Epithelial cell of proximal tubule (primary cell): ENCODE measurements at places on chromosomes 1 and 21.

DNA sequence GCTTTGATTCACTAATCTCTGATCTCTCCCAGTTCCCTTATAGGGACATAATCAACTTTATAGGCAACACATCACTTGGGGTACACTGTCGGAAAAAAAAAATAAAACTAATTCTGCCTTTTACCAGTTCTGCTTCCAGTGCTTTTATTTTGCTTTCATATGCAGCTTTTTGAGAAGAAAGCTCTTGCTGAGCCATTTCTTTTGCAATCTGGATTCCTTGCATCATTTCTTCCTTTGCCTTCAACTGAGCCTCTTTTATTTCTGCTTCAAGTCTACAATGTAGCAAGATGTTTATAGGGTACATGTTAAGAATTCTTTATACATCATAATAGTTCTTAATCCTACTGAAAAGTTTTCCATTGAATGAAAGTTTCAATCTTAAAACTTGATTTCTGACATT lies 30.6 kb downstream of the KIF14 start:
- DNase-seq, result no peak

- no peak for DNase-seq
Observed at GRCh38 chr1:6200188-6200809, 904 bp upstream of the RPL22 start.

- no peak for DNase-seq
Observed at GRCh38 chr1:45206808-45207623, 611 bp upstream of the ZSWIM5 start.

DNA sequence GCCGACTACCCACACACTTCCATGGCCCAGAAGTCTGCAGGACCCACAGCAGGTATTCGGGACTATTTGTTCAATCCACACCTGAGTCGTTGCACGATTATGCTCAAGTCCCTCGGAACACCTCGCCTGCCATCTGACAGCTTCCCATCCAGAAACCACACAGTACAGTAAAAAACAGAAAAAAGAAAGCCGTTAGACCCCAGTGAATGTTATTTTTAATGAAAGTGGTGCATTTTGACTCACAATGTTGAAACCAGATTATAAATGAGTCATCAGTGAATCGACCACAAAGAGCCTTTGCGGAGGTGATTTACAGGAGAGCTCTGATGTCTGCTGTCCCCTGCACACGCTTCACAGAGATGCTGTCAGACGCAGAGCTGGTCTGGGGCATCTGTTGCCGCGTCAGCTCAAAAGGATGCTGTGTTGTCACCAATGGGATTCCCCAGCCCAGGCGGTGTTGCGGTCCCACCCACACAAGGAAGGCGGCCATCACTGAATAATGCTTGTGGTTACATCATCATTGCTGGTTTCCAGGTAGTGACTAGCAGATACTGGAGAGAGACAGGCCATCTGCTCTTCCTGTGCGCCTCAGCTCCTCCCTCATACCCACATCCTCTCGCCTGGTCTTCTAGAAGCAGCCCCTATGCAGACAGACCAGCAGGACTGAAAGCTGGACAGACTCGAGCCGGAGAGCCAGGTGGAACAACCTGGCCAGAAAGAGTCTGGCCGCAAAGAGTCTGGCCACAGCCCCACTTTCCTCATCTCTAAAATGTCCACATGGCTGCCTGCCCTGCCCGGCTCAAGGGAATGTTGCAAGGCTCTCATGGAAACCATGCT lies 116.8 kb downstream of the TOMM20 start:
- peak; percentile 94 for DNase-seq
